ENCODE measurements at places on chromosomes 6 and 20.

- DNase-seq, result peak; percentile 19
Observed at GRCh38 chr6:116450769-116451740, 10.1 kb upstream of the CALHM6 start.

GRCh38 chr6:15628499-15629131, 34.2 kb downstream of the DTNBP1 start:
- DNase-seq, result no peak

- no peak for DNase-seq
Observed at GRCh38 chr6:115270953-115271352, 789.7 kb downstream of the FRK start.

GRCh38 chr6:142303176-142303533, 1.3 kb downstream of the ADGRG6 start:
- DNase-seq, result no peak

DNA sequence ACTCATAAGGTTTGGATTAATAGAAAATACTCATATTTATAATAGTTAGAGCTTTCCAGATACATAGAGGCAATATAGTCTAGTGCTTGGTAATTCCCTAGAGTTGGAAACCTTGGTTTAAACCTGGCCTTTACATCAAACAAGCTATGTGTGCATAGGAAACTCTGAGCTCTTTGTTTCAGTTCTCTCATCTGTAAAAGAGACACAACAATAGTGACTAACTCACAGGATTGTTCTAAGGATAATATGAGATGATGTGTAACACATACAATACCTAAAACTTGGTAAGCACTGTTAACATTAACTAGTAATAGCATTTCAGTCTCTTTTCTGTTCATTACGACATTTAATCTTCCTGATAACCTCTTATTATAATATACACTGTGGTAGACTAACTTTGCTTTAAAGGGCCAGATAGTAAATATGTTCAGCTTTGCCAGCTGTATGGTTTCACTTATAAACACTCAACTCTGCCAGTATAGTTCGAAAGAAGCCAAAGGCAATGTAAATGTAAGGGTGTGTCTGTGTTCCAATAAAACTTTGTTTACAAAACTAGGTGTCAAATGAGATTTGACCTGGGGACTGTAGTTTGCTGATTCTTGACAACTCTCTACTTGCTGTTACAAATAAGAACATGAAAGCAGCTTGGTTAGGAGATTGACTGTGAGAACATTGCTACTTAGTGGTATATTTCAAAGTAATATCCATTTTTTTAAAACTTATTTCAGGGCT, 370.6 kb upstream of the FLRT3 start:
- DNase-seq, result no peak

DNA sequence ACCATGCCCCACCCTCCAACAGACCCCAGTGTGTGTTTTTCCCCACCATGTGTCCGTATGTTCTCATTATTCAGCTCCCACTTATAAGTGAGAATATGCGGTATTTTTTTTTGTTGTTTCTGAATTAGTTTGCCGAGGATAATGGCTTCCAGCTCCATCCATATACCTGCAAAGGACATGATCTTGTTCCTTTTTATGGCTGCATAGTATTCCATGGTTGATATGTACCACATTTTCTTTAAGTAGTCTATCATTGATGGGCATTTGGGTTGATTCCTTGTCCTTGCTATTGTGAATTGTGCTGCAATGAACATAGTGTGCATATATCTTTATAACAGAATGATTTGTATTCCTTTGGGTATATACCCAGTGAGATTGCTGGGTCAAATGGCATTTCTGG, 176.9 kb downstream of the UTRN start:
- no peak for DNase-seq

All from OCI-LY7 (cell line).